Chondrocyte (in vitro differentiated cells): ENCODE measurements at places on chromosomes 7 and 10. TPM values are rescaled to one million over a fixed set of nuclear protein-coding genes. Genes with fewer than 3 reads are reported as not detected.

EPO gene
- not detected in 3 replicates for total RNA-seq

GRCh38 chr10:104340111-104340526 is 1.9 kb upstream of the ITPRIP start:
- no peak for DNase-seq
- H3K27ac ChIP-seq, result peak overlapping the region; percentile 100
- H3K4me3 ChIP-seq, result peak overlapping the region; percentile 27
- H3K4me1 ChIP-seq, result peaks cover 40% of the 10 kb centered on the region
- no peaks in the 10 kb centered on the region for H3K36me3 ChIP-seq

DNA sequence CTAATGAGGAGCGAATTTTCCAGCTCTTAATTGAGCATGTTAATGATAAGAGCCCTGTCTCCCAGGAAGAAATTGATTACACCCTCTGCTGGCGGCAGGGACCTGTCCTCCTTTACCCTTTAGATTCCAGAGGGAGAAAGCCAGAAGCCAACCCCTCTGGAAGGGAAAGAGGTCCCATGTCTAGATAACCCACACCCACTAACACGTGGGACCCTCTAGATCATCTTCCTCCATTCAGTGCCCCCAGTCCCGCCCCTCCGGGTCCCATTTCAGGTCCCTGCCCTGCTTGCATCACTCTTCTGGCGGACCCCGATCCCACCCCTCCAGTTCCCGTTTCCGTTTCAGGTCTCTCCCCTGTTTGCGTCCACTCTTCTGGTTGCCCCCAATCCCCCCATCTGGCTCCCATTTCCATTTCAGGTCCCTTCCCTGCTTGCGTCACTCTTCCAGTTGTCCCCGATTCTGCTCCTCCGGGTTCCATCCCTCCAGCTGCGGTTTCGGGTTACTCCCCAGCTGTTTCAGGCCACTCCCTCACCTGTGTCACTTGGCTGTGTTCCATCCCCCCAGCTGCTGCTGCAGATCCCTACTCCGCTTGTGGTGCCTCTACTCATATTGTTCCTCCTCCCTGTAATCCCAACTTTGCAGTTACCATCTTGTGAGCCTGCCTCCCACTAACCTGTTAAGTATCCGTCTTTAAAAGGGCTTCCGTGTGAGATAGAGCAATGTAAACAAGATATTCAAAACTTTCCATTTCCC is 202.4 kb downstream of the SH2D4B start:
- H3K4me3 ChIP-seq, result no peak overlapping the region
- no peak for DNase-seq
- H3K36me3 ChIP-seq, result no peaks in the 10 kb centered on the region
- H3K27ac ChIP-seq, result no peak overlapping the region

- H3K4me1 ChIP-seq, result peaks cover 27% of the 10 kb centered on the region
- no peak overlapping the region for H3K27ac ChIP-seq
- H3K36me3 ChIP-seq, result peaks cover 6% of the 10 kb centered on the region
- no peak overlapping the region for H3K4me3 ChIP-seq
- no peak for DNase-seq
These were observed 255.3 kb downstream of the ELFN1 start for GRCh38 chr7:1925349-1925748.

- no peak overlapping the region for H3K4me3 ChIP-seq
- DNase-seq, result no peak
- peaks cover 6% of the 10 kb centered on the region for H3K4me1 ChIP-seq
- H3K27me3 ChIP-seq, result peaks cover 9% of the 10 kb centered on the region
- peaks cover 7% of the 10 kb centered on the region for H3K36me3 ChIP-seq
These were observed 37.7 kb upstream of the HABP2 start for GRCh38 chr10:113515161-113515560.

- DNase-seq, result no peak
- H3K36me3 ChIP-seq, result no peaks in the 10 kb centered on the region
- H3K27me3 ChIP-seq, result no peaks in the 10 kb centered on the region
- H3K4me1 ChIP-seq, result peaks cover 63% of the 10 kb centered on the region
These were observed 46.1 kb downstream of the CYTH3 start for GRCh38 chr7:6226194-6226799.

ASB10 gene
- not detected in 3 replicates for total RNA-seq

DNA sequence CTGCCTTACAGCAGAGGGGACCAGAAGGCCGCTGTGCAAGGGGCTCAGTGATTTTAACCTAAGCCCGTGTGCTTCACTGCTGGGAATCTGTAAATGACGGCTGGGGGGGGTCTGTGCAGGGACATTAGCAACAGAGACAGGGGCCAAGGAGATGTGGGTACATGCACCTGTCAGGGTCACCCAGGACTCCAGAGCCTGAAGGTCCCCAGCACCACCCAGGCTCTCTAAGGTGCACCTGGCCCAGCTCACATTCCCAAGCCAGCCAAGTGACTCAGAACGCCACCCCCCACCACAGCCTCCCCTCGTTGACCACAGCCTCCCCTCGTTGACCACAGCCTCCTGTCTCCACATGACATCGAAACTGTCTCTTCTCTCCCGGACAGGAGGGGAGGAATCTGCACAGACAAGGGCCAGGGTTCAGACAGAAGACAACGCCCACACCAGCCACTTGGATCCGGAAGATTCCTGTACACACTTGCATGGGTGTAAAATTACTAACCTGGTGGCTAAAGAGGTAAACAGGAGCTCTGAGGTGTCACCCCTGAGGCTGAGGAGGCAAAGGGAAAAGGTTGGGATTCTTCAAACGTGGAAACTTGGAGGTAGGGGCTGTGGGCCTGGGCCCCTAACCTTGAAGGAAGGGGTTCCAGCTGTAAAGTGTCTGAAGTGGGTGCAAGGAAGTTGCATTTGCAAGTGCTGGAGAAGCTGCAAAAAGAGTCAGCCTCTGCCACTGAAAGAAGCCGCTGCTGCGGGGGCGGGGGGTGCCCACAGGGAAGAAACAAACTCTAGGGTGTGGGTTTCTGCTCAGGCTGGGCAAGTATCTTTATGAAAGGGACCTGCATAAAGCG is 27.0 kb downstream of the CALML3 start:
- H3K4me3 ChIP-seq, result no peak overlapping the region
- H3K4me1 ChIP-seq, result peaks cover 15% of the 10 kb centered on the region
- no peaks in the 10 kb centered on the region for H3K27me3 ChIP-seq
- no peaks in the 10 kb centered on the region for H3K36me3 ChIP-seq
- DNase-seq, result peak; percentile 77

GRCh38 chr10:24027107-24027506 is 181.8 kb upstream of the KIAA1217 start:
- no peak for DNase-seq
- no peaks in the 10 kb centered on the region for H3K36me3 ChIP-seq
- peaks cover under 1% of the 10 kb centered on the region for H3K27me3 ChIP-seq
- no peak overlapping the region for H3K27ac ChIP-seq
